ENCODE measurements at places on chromosomes 3 and 15.

GRCh38 chr15:42034628-42035434, 14.0 kb upstream of the PLA2G4E start:
- no peak for DNase-seq

GRCh38 chr3:30581982-30582381, 24.4 kb upstream of the TGFBR2 start:
- no peak for DNase-seq

DNA sequence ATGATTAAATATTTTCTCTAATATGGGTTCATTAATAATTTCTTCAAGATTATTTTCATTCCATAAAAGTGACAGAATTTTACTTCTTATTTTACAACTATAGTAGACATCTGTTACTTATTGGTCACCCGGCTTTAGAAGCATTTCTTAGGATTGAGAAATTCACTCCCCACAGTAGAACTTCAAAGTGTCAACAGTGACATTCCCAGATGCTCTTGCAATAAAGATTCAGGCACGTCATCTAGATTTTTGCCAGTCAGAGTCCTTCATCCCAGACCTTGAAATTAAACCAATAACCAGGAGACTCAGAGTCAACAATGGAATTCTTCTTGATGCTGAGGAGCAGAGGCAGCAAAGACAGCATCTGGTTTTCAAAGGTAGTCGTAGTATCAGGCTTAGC, 190.8 kb downstream of the VGLL3 start:
- no peak for DNase-seq

GRCh38 chr3:64163019-64163754, 62.1 kb downstream of the PRICKLE2 start:
- no peak for DNase-seq

GRCh38 chr3:30665539-30665938, 59.1 kb downstream of the TGFBR2 start:
- DNase-seq = no peak

GRCh38 chr3:42685363-42685881, at the start of gene KLHL40:
Gene KLHL40 (plus strand): TSS chr3:42685537. CDS start chr3:42685619, 82 bp downstream.
- DNase-seq = no peak

DNA sequence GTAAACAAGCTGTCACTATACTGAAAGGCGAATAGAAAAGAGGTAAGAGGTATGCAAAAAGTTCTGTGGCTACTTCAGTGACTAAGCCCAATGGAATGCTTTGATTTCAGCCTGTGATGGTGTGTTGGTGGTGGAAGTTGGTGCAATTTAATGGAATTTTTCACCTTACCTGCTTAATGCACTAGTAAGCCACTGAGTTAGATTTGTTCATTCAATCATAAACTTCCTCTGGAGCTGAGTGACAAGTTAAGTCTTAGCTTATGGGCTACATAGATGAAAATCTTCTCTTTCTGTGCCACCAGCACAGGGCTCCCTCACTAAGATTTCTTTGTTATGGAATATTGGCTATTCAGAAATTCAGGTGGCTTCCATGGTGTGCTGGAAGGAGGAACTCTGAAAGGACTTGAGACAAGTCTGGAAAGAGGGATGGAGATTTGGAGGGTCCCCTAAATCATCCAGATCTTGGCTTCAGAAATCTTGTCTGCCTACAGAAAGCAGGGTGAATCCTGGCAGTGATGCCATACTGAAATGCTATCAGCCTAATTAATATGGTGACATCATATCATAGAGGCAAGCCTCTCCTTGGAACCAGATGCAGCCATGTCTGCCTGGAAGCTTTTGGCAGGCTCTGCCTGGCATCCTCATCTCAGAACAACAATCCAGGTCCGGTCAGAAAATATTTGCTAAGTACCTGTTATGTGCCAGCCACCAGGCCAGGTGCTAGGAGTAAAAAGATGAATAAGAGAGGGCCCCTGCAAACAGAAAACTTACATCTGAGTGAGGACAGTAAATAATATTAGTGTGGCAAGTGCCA, 8.1 kb upstream of the GAP43 start:
- no peak for DNase-seq

- DNase-seq = no peak
Observed at GRCh38 chr15:31296646-31297574, 29.7 kb upstream of the KLF13 start.

- DNase-seq = no peak
Observed at GRCh38 chr15:76105391-76105790, 45.6 kb downstream of the TMEM266 start.

- no peak for DNase-seq
Observed at GRCh38 chr3:143277531-143277930, 158.0 kb downstream of the CHST2 start.
